ENCODE measurements at places on chromosomes 16 and 17.

GRCh38 chr17:79303641-79304205 lies 229.1 kb downstream of the ENGASE start:
- no peak for DNase-seq

DNA sequence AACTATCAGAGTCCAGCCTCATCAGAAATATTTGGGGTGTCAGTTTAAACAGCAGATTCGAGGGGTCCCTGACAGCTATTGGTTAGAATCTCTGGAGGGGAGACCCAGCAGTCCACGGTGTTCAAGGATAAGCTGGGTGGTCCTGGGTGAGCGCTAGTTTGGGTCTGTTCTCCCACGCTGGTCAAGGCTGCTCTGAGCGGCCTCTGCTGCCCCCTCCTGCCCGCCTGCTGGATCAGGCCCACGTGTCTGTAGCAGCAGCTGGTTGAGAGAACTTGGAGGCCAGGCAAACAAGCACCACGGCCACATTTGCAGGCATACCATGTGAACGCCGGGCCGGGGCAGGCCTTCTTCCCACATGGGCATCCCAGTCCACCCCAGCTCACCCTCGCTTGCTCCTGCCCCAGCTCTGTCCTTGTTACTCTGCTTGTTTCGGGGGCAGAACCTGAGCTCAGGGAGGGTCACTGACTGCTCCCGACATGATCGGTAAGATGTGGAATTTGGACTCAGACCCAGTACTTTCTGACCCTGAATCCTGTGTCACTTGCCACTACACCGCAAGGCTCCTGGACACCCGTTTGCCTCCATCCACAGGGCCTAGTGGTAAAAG lies 7.4 kb downstream of the FOXF1 start:
- no peak for DNase-seq

DNA sequence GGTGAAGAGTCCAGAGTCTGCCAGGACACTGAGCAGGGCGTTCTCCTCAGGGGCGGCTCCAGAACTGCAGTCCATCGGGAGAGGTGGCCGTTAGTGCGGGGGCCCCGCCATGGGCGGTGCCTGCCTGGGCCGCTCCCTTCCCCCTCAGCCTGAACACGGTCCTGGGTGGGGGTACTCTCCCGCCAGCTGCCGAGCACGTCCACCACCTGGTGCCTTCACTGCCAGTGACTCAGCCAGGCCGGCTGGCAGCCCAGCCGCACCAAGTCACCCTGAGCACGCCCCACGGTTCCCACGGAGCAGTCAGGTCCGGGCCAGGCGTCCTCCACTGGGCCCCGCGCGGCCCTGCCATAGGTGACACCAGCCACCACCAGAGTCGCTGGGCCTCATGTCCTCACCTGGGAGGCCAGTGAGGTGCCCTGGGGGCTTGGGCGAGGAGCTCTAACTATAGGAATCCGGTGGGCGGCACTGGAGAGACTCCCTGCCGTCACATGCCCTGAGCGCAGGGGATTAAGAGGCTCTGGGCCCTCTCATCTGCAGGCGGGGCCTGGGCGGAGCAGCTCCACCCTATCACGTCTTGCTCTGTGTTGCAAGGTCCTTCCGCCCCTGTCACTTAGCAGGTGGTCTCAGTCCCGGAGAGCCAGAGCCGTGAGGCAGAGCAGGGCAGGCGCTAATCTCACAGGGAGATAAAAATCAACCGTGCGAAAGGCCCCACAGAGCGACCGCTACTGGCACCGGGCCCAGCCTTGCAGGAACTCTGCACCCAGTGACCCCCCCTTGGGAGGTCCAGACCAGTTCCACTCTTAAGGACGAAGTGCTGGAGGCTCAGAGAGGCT lies 14.3 kb downstream of the PIEZO1 start:
- no peak for DNase-seq

DNA sequence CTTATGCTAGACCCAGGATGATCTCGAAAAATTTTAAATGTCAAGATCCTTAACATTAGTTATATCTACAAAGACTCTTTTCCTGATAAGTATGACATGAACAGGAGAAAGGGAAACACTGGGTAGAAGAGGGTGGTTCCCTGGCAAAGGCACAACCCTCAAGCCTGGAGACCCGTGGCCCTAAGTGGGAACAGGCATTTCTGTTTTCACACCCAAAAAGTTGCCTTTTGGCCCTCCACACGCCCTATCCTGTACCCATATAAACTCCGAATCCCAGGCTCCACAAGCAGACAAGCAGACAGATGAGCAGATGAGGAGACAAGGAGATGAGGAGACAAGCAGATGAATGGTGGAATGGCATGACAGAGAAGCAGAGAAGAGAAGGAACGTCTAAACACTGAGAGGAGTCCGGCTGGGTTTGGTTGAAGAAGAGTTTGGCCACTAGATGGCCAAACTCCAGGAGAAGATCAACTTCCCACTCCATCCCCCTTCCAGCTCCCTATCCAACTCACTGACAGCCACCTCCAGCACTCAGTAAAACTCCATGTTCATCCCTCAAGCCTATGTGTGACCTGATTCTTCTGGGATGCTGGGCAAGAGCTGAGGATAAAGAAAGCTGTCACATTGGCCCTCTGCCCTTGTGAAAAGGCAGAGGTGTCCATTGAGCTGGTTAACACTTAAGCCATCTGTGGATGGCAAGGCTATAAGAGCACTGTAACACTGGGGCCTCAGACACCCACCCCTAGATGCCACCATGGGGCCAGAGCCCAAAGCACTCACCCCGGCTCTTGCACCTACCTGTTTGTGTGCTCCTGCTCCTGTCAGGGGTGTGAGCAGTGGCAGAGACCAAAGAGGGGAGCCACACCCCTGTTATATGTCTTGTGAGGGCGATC lies 139.6 kb upstream of the FAM20A start:
- DNase-seq, result no peak

- DNase-seq, result no peak
These were observed 191.5 kb downstream of the SEC14L1 start for GRCh38 chr17:77332034-77332971.

GRCh38 chr17:83136156-83136555 lies 56.7 kb downstream of the METRNL start:
- DNase-seq, result no peak

DNA sequence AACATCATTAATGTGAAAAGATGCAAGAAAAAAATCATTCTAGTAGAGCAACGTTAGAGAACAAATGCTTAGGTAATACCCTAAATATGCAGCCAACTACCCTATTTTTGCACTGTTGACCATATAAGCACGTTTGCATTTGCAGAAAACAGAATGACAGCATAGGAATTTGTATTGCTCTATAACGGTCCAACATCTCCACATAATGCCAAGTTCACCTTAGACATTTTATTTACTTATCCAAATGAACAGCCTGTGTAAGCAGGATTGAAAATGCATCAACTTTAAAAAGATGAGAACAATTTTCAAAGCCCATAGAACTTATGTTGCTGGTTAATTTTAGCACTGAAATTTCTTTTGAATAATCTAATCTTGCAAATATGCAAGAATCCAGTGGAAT lies 19.1 kb upstream of the RSL1D1 start:
- no peak for DNase-seq

DNA sequence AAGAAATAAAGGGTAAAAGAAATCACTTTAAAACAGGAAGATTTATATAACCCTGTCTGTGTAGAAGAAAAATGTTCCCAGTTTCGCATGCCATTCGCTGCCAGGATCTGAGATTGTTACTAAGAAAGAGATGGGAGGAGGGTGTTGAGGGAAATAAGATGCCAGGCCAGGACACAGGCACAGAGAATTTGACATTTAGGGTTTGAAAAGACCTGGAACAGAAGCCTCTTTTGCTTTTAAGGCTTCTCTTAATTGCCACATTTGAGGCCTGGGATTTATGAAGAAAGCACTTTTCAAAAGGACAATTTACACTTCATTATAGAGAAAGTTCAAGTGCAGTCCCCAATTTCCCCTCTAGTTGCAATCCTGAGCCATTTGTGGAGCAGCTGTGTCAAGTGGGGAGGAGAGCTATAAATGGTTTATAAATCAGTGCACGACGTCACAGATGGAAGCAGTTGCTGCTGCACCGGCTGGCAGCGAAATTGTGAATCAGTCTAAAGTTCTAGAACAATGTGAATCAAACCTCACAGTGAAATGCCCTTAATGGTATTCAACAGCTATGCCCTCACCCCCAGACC lies 26.5 kb upstream of the C16orf87 start:
- no peak for DNase-seq

DNA sequence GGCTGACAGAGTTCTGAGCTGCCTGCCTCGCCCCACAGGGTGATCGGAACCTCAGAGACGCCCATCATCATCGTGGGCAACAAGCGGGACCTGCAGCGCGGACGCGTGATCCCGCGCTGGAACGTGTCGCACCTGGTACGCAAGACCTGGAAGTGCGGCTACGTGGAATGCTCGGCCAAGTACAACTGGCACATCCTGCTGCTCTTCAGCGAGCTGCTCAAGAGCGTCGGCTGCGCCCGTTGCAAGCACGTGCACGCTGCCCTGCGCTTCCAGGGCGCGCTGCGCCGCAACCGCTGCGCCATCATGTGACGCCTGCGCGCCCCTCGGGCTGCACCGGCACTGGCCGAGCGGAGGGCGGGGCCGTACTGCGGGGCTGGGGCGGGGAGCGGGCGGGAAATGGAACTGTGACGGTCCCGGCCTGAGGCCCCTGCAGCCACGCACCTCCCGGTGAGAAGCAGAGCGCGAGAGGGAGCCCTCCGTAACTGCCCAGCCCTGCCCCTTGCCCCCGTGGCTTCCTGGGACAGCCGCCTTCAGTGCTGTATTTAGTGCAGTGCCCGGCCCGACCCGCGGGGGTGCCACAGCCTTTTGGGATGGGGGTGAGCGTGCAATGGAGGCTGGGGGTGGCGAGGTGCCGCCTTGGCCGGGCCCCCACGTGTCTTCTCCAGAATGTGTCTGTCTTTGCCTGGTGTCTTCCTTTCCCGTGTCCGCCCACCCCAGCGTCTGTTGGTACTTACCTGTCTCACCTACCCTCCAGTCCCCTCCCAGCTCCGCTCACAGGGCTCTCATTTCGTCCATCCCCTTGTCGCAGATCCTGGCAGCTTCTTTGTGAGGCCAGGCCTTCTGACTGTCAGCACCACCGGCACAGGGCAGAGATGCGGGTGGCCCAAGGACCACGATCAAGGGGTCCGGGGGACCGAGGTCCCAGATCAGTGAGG lies 9.8 kb downstream of the RASL10B start:
- no peak for DNase-seq

DNA sequence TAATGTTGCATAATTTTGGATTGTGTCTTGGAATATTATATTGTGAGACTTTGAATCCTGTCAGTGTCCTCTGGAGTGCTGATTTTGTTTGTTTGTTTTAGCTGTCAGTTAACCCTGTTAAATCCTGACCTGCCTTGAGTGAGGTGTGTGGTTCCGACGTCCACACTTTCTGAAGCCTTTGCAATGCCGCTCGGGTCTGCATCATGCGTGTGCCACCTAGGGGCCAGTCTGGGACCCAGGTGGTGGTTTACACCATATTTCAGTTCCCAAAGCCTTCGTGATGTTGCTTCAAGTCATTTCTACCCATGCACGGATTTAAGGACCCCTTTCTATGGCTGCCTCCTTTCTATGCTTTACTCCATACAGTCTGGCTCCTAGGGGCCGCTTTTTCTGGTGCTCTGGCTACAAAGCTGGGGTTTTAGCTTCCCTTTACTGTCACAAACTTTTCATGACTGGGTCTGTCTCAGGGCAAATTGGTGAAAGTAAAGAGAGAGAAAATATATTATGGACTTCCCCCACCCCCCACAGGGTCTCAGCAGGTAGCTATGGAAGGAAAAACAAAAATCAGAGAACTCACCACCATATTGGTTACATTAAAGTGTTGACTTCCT lies 11.4 kb upstream of the OR4D1 start:
- no peak for DNase-seq

DNA sequence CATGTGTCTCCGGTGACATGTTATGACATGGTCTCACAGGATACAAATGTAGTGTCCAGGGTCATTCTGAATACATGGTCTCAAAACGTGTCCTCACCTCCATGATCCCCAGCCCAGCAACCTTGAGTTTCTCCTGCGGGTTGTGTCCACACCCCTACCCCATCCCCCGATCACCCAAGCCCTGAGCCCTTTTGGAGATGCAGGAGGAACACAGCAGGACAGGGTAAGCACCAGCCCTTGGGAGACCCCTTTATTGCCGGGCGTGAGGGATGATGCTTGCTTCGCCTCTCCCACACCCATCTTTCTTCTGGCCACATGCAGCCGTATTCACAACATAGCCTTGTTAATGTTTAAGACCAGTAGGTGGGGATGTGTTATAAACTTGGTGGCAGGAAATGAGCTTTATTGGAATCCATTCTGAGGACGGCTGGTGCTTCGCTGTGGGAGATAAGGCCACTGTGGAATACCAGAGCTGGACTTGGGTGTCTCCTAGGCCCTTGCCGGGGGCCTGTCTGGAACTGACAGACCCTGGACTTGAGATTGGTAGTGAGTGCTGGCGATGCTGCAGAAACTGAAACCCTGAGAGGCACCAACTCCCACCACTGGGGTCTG lies 5.5 kb downstream of the TMEM132E start:
- no peak for DNase-seq

GRCh38 chr16:67304020-67304419 lies 22.5 kb downstream of the KCTD19 start:
- no peak for DNase-seq

GRCh38 chr16:10693889-10694288 lies 841 bp downstream of the TEKT5 start:
- no peak for DNase-seq

DNA sequence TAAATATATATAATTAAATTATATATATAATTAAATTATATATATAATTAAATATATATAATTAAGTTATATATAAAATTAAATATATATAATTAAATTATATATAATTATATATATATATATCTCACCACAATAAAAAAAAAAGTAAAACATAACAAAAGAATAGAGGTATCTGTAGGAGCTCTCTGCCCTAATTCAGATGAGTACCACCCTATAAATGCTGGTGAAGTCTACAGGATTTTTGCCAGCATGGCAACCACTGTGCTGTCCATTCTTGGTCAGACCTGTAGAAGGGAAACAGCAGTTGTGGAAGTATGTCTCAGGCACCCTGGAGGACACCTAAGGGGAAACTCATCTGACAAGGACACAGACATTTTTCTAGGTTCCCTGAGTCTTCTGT lies 259.7 kb downstream of the PRKCA start:
- no peak for DNase-seq

- DNase-seq, result no peak
These were observed 9.6 kb downstream of the LDAF1 start for GRCh38 chr16:21167929-21168602.

GRCh38 chr16:67349172-67349571 lies 22.6 kb downstream of the LRRC36 start:
- DNase-seq, result no peak
